ENCODE measurements at places on chromosomes 3 and 15.

DNA sequence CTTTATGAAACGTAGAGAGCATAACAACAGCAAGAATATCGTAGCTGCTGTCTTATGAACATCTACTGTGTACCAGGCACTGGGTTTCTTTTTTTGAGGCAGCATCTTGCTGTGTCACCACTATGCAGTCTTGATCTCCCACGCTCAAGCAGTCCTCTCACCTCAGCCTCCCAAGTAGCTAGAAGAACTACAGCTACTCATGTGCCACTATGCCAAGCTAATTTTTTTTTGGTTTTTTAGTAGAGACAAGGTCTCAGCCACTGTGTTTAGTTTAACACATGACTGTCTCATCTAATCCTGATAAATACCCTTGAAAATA is 129.9 kb downstream of the VGLL4 start:
- DNase-seq, result no peak

DNA sequence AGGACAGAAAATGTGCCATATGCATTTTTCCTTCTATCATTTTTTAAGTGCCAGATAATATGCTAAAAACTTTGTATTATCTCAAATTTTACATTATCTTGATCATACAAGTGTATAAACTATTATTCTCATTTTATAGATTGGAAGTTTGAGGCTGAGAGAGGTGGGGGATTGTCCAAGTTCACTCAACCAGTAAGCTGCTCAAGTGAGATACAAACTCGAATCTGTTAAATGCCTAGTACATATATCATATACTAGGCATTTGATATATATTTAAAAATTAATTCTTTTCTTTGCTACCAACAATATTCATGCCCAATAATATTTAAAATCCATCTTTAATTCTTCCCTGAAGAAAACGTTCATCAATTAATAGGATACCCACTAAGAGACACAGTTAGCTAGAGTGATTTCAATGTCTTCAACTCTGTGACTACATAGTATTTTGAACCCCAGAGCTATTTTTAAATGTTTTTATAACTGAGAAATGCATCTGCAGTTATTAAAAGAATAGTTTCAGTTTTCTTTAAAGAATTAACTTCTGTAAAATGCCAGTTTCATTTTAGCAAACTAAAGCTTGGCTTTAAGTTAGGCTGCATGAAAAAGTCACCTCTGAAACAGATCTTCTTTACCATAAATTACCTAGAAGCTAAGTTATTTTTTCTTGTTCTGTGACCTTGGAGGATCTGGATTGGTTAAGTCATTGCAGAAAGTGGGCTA is 40.4 kb downstream of the IQCB1 start:
- no peak for DNase-seq

DNA sequence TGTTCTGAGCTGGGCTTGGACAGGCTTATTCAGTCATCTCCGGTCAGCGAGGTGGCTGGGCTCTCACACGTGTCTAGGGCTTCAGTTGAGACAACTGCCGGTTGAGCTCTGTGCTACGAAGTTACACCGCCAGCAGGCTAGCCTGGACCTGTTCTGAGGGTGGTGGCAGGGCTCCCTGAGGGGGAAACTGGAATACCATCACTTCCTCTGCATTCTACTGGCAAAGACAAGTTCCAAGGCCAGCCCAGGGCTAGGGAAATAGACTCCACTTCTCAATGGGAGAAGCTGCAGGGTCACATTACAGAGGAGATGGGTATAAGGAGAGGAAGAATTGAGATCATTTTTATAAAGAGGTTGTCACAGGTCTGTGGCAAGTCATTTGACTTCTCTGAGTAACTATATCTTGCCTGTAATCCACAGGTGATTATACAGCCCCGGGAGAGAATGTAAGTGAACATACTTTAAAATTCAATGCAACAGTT is 106.8 kb upstream of the IL12A start:
- peak; percentile 89 for DNase-seq

GRCh38 chr15:95898761-95899160 is 431.7 kb upstream of the NR2F2 start:
- DNase-seq, result no peak

- DNase-seq, result no peak
These were observed 20.9 kb downstream of the GREM1 start for GRCh38 chr15:32738666-32739065.

DNA sequence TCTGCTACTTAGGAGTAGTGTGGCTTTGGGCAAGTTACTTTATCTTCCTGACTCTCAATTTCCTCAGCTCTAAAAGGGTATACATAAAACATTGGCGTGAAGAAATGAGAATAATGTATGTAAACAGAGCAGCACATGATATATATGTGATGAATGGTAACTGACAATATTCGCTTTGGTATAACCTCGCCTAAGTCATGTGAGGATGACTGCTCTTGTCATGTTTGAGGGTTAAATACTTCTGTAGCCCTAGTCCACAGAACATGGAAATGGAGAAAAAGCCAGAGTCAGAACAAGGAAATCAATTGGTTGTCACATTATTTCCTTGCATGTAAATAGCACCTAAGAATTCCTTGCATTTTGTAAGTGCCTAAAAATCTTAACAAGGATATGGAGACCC is 25.0 kb downstream of the CHP1 start:
- no peak for DNase-seq

DNA sequence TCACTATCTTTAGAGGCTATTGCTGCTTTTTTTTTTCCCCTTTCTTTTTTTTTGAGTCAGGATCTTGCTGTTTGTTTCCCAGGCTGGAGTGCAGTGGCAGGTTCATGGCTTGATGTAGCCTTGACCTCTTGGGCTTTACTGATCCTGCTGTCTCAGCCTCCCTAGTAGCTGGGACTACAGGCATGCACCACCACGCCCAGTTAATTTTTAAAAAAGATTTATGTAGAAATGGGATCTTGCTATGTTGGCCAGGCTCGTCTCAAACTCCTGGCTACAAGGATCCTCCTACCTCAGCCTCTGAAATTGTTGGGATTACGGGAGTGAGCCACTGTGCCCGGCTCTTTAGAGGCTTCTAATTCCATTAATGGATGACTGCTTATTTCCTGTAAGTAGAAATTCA is 15.1 kb downstream of the MGA start:
- no peak for DNase-seq

DNA sequence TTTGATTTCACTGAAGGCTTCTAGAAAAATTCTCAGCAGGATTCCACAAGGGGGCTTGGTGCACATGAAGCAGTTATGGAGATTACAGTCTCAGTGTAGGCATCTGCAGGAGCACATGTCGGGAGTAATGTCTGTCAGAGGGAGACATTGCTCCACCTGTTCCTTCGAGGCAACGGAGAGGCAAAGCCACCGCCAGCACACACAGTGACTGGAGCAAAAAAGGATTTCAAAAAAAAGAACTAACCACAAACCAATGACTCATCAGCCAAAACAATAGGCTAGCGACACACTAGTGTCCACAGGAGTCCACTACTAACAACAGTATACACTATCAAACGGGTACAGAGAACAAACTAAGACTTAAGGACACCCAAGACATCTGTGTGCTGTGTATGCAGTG is 68.9 kb downstream of the NPTN start:
- peak; percentile 66 for DNase-seq

DNA sequence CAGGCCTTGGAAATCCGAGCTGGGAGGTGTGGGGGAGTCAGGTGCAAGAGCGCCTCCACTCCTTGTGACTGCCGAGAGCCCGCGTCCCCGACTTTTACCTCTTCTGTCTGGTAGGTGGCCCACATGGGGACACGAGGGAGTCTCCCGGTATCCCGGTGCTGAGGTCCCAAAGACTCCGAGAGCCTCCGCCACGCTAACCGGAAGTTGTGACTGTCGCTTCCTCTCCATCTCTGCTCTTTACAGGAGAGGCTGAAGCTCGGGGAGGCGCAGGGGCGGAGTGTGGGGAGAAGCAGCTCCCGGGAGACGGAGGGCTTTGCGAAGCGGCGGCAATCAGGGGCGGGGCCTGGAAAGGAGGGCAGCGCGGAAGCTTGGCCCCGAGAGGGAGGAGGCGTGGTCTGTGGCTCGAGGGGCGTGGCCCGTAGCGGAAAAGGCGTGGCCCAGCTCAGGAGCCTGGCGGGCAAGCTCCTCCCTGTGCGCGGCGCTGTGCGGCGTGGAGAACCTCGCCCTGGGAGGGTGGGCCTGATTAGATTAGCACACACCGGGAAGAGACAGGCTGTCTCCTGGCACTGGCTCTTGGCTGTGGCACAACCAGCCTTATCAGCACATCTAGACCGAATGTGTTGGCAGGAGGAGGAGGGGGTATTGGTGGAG is 143.9 kb downstream of the GABRB3 start:
- DNase-seq, result no peak

GRCh38 chr15:65869954-65870871 is 922 bp downstream of the RAB11A start:
- DNase-seq, result peak; percentile 97

GRCh38 chr15:81529481-81529880 is 155.5 kb upstream of the TMC3 start:
- DNase-seq, result no peak

- DNase-seq, result peak; percentile 14
These were observed 97.2 kb upstream of the TMCO5A start for GRCh38 chr15:37837276-37837675.

GRCh38 chr15:44327578-44327977 is 39.1 kb downstream of the GOLM2 start:
- DNase-seq, result no peak

GRCh38 chr3:36488077-36488789 is 107.9 kb downstream of the STAC start:
- no peak for DNase-seq

GRCh38 chr15:41504751-41505492 is 8.7 kb downstream of the LTK start:
- no peak for DNase-seq

DNA sequence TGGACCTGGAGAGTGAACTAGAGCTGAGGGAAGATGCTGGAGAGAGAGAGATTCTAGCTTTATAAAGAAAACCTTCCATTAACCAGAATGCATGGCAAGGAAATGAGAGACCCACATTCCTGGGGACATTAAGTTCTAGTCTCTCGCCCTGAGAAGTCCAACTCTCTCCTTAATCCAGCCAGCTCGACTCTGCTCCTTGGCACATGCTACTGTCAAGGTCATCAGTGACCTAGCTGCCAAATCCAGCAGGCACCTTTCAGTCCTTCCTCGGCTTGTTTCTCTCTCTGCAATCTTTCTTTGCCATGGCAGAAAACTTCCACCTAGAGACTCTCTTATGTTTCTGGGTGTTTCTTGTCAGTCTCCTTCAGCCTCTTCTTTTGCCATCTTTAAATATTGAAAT is 40.3 kb downstream of the DGKG start:
- no peak for DNase-seq

GRCh38 chr3:40381904-40382616 is 4.9 kb upstream of the ENTPD3 start:
- DNase-seq, result no peak

- no peak for DNase-seq
These were observed 97.7 kb downstream of the GAP43 start for GRCh38 chr3:115720983-115721382.

GRCh38 chr15:68298882-68299381 is 21.4 kb downstream of the FEM1B start:
- peak; percentile 48 for DNase-seq

DNA sequence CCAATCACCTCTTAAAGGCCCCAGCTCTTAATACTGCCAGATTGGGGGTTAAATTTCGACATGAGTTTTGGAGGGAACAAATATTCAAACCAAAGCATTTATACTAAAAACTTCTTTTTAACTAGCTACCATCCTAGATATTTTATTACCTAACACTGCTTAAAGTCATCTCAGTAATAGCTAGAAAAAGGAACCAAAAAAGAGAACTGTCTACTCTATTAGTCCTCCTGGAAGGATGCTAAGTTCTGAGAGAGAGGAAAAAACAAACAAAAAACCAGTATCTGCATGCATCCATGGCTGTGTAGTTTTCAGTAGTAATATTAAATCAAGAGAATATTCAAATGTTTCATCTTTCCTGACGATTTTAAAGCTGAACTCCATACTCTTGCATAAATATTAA is 5.8 kb downstream of the CPOX start:
- no peak for DNase-seq

- peak; percentile 70 for DNase-seq
These were observed 252.0 kb downstream of the UBE2E2 start for GRCh38 chr3:23455084-23455483.

DNA sequence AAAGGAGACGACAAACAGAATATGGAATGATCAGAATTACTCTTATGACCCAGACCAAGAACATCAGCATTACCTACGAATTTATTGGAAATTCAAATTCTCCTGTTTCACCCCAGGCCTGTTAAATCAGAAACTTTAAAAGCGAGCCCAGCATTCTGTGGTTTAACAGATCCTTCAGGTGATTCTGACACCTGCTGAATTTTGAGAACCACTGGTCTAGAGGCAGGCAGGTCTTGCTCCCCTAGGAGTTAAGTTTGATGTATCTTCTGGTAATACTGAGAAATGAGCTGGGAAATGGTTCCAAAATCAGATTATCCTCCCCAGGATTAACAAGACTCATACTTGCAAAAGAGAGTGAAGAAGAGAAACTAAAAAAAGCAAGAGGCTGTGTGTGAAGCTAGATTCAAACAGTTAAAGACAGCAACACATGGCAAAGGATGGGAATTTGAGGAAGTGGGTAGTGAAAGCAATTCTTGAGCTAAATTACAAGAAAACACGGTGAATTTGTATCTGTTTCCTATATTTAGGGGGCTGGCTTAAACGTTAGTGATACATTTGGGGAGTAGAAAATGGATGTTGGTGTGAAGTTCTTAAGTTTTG is 66.0 kb downstream of the FLNB start:
- DNase-seq, result no peak

DNA sequence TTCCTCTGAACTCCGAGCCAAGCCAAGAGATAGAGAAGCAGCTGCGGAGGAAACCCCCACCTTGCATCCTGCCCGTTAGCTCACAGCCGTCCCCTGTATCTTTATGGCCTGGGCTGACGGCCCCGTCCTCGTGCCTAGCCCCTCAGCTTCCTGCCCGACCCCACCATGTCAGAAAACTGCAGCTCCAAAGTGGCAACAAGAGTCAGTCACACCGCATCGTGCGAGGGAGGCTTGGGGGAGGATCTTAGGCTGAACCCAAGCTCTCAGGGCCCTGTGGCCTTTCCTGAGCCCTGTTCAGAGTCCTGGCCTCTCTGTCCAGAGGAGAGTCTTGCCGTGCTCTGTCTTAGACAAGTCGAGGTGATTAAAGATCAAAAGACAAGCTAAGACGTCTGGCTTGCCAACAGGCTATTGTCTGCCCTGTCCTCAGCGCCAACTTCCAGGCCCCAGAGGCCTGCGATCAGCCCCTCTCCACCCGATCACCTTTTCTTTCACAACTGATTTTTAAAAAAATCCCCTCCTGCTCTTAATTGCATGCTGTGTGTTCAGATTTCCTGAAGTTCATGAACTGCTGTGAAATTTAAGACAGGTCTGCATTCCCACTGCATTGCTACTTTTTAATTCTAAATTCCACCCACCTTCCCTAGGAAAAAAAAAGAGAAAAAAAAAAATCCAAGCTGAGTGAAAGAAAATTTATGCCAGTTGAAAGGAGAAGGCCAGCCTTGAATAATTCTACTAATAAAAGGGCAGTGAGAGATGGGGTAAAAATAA is 89.7 kb upstream of the WNT5A start:
- DNase-seq, result no peak
